ENCODE measurements at places on chromosomes 16 and 17.
A peak's percentile ranks its signal among the peaks of the same experiment; 100 is the strongest.

DNA sequence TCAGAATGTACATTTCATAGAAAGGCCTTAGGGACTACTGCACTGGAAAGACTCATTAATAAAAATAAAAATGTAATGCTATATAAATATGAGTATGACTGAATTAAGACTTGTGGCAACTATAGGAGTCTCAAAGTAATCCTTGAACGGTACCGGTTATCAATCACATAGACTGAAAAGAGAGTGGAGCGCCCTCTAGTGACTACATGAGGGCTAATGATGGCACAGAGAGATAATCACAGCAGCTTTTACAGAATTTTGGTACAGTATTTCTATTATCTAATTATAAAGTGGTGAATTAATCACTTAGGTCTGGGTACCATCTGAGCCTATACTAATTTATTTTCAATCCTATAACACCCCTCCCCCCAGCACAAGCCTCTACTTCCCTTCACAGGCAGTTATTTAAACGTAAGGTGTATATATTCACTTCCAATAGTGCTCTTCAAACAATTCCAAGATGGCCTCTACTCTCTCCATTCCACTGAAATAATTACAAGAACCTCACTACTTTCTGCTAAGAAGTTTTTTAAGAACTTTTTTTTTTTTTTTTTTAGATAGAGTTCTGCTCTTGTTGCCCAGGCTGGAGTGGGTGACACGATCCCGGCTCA, 40.7 kb upstream of the ANKFY1 start:
- DNase-seq: no peak

- peak; percentile 95 for DNase-seq
These were observed 724 bp downstream of the UBE2I start for GRCh38 chr16:1309888-1310831.

DNA sequence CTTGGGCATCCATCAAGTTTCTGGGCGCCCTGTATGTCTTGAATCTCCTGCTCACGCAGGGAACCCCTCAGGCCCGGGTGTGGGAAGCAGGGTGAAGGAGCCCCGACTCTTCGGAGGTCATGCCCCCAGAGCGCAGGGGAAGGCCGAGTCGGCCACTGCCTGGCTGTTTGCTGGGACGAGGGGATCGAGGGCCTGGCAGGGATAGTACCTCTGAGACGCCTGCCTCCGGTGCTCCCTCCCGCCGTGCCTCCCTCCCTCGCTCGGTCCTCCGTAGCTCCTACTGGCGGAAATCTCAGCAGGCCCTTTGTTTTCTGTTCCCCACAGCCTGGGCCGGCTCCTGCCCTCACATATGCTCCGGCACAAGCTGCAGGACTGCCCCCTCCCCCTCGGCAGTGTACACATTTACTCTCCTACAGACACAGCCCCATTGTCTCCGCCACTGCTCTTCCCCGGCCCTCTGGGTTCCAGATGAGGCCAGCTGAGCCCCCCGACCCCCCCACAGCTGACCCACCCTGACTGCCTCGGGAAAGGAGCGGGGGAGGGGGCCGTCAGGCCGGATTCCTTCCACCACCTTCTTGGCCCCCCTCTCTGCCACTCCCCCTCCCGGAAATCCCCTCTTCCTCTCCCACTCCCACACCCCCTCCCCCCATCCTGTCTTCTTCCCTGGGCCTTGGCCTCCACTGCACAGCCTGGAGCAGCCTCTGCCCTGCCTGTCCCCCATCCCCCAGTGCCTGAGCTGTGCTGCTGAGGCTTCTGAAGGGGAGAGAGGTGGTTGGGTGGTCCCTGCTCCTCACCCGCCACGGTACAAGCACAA, 1.4 kb downstream of the TRAF4 start:
- DNase-seq: peak; percentile 92

DNA sequence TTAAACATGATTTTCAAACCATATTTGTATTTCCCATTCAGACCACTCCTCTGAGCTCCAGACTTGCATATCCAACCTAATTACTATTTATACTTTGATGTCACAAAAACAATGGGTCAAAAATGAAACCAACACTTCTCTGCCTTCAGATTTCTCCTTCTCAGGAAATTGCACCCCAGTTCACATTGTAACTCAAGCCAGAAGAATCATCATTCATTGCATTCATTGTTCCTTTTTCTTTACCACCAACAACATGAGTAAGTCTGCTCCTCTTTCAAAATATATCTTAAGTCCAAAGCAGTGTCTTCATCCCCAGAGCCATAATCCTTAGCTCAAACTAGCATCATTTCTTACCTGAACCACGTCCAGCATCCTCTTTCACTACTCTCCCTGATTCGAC, 2.6 kb upstream of the AKAP1 start:
- no peak for DNase-seq

DNA sequence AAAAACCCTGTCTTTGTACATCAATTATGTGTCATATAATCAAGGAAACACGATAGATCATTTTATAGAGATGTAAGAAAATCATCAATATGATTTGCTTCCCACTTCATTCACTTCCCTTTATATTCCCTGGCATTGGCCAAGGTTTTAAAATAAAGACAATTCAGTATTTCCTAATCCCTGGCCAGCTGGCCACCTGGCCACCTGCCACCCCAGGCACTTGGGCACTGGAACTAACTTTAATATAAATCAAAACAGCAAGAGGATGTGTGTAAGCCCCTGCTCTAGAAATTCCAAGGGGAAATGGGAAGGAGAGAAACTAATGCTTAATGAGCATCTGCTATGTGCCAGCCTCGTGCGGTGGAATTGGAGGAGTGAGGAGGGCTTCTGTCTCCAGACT, 58.6 kb upstream of the TOB1 start:
- DNase-seq: no peak

DNA sequence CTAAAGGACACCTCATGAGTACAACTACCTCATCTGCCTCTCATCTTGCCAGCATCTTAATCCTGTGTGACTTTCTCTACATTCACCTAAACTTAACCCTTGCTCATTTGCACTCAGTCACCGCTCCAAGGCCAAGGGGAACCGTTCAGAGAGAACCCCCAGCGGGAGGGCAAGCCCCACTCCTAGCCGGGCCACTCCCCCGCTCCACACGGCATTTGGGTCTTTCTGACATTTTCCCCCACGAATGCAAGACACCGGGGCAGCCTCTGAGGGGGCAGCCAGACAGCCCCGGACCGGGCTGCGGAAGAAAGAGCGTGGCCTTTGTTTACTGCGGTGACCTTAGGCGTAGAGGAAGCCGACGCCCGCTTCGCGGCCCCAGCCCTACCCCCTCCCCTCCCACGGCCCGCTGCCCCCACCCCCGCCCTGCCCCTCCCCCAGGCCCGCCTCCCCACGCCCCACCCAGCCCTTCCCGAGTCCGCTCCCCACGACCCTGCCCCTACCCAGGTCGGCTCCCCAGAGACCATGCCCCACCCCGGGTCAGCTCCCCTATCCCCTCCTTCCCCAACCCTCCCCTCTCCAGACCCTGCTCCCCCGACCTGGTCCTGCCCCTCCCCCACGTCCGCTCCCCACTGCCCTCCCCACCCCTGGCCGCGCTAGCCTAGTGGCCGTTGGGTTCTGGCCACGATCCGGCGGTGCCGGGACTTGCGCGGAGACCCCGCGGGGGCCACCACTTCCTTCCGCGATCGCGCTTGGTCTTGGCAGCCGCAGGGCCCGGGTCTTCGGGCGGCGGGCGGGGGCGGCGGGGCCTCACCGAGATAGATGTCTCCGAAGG, 789 bp downstream of the CSNK1D start:
- peak; percentile 91 for DNase-seq

- DNase-seq: peak; percentile 30
These were observed 637 bp downstream of the RPL23A start for GRCh38 chr17:28720247-28720996.

DNA sequence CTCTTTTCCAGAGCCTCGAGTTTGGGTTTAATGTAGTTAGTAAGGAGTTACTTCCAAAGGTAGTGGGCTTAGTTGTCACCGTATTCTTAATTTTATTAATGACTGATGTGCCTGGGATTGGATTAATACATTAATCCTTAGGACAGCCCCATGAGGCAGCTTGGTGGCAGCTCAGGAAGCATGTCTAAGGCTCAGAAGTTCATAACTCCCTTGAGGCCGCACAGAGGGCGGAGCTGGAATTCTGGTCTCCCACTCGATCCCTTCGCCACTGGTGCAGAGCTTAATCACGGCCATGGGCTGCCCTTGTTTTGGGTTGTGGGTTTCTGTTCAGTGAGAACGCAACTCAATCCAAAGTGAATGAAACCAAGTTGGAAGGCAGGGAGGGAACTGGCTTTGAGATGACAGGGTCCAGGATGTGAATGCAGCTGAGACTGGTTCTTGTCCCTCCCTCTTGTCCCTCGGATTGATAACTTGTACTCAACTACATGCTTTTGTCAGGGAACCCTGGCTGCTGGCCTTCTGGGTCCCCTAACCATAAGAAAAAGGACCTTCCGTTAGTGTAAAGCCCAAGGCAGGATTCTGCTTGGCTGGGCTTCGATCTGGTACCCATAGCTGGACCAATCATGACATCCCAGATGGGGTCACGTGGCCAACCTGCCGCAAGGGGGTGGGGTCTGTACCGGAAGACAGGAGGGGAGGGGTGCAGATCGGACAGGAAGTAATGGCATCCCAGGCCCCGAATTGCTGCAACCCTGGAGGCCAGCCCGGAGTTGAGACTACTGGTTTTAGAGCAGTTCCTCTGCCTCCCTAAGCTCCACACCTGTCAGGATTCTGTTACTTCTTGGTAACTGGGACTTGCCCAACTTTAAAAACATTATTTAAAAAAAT, 45.4 kb downstream of the SNX20 start:
- DNase-seq: no peak

- no peak for DNase-seq
These were observed 226.0 kb downstream of the TOX3 start for GRCh38 chr16:52320930-52321439.

DNA sequence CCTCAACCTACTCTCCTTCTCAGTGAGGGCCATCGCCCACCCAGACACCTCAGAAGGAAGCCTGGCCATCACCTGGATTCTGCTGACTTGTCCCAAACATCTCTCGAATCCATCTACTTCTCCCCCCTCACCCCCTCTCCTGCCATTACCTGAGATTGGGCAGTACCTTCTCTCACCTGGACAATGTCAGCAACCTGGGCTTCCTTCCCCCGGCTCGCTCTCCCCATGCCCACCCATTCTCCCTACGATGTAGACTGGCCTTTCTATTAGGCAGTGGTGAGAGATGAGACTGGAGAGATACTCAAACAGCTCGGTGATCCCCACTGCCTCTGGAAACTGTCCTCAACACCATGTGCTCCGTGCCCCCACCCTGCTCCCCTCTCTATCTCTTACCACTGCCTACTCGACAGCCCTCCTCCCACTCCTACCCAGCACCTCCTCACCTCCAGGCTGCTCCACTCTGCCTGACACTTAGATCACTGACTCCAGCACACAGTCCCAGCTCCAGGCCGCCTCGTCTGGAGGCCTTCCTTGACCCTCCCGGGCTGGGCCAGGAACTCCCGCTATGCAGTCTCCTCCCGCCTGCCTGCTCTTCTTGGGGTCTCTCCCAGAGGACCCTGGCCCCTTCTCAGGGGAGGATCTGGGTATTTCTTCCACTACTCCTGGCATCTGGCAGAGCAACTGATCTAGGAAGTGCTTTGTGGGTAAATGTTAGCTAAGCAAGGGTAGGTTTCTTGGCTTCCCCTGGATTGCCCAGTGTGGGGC, 235.8 kb upstream of the NLRP1 start:
- DNase-seq: peak; percentile 57

DNA sequence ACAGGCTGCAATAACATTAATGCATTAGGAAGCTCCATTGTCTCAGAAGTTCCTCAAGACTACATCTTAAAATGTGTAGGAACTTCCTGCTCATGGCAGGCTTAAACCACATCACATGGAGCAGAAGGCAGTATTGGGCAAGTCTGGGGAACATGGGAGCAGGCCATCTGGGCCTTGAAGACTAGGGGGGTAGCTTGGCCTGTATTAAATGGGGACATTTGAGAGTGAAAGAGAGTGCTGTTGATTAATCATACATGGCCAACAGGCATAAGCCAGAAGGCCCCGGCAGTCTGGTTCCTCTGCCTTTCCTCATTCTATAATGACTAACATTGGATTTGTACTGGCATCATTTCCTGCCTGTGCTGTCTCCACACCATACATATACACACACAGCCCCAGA, 25.2 kb upstream of the SLC5A11 start:
- peak; percentile 65 for DNase-seq

GRCh38 chr16:28205974-28206373, 5.8 kb downstream of the XPO6 start:
- DNase-seq: no peak

- no peak for DNase-seq
These were observed 23.8 kb downstream of the LCMT1 start for GRCh38 chr16:25135254-25135878.

- no peak for DNase-seq
These were observed 281.5 kb downstream of the TOX3 start for GRCh38 chr16:52265446-52265861.

DNA sequence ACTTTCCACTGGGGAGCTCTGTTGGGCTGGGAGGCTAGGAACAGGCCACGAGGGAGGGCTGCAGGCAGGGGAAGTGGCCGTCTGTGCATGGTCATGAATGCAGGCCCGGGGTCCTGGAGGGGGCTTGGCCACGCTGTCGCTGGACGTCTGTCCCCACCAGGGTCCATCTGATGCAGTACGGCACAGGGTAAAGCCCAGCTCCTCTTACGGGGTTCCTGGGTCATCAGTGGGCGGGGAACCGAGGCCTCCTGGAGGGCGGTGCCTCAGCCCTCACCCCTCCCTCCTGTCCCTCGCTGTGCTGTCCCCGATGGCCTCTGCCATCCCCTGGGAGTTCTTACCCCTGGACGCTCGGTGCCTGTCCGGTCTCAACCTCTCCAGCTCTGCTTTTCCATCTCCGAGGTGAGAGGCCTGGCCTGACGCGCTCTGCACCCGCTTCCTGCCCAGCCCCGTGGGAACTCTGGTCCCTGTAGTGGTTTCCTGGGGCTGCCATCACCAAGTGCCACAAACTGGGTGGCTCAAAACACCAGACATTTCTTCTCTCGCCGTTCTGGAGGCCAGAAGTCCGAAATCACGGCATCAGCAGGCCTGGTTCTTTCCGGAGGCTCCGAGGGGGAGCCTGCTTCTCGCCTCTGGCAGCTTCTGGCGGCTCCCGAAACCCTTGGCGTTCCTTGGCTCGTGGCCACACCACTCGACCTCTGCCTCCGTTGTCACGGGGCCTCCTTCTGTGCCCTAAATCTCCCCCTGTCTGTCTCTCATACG, 182.8 kb downstream of the SEC14L1 start:
- DNase-seq: peak; percentile 83

DNA sequence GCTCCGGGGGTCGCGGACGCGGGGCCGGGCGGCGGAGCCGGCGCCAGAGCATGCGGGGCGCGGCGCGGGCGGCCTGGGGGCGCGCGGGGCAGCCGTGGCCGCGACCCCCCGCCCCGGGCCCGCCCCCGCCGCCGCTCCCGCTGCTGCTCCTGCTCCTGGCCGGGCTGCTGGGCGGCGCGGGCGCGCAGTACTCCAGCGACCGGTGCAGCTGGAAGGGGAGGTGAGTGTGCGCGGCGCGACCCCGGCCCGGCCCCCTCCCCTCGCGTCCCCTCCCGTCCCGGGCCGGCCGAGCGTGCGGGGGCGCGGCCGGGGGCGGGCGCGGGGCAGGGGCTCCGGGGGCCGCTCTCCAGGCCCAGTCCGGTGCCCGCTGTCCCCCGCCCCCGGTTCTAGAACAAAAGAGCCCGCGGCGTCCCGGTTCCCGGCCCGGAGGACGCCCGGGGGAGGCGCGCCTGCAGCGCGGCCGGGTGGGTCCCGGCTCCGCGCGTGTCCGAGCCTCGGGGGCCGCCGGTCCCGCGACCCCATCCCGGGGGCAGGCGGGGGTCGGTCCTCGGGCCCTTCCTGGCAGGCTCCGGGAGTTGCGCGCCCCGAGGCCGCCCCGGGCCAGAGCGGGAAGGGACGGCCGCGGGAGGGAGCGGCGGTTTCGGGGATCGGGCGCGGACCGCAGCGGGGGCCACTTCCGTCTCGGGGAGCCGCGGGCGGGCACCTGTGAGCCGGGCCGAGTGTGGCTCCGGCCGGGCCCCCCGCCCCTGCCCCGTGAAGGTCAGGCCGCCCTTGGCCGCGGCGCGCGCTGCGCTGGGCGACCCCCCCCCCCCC, 563 bp downstream of the METRNL start:
- DNase-seq: no peak

Measured in osteoblast (primary cell).